NCI-H2107 (cell line): ENCODE measurements at places on chromosomes 7 and 10.

DNA sequence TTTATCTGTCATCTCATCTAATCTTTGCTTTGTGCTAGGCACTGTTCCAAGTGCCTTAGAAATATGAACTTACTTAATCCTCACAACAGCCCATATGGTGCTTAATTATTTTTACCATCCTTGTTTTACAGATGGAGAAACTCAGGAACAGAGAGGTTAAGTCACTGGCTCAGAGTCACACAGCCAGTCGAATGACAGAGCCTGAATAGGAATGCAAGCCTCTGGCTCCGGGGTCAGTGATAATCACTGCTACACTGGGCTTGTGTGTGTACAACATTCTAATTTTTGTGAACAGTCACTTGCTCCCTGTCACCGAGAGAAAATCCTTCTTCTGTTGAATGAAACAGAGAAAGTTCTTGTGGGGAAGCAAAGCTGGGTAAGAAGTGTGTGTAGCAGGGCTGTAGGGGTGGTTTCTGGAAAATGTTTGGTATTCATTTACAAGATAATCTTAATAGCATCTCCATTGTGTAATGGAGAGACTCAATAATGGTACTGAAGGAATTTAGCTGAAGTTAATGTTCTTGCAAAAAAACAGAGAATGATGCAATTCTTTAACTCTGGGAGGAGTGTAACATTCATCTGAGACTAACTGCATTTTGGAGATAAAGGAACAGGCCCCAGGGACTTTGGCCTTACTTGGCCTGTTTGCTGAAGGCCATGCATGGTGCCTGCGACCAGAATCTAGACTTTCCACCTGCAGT lies 290.6 kb downstream of the FRMD4A start:
- no peak for DNase-seq

GRCh38 chr10:71209352-71209715 lies 3.0 kb upstream of the UNC5B start:
- no peak for DNase-seq

DNA sequence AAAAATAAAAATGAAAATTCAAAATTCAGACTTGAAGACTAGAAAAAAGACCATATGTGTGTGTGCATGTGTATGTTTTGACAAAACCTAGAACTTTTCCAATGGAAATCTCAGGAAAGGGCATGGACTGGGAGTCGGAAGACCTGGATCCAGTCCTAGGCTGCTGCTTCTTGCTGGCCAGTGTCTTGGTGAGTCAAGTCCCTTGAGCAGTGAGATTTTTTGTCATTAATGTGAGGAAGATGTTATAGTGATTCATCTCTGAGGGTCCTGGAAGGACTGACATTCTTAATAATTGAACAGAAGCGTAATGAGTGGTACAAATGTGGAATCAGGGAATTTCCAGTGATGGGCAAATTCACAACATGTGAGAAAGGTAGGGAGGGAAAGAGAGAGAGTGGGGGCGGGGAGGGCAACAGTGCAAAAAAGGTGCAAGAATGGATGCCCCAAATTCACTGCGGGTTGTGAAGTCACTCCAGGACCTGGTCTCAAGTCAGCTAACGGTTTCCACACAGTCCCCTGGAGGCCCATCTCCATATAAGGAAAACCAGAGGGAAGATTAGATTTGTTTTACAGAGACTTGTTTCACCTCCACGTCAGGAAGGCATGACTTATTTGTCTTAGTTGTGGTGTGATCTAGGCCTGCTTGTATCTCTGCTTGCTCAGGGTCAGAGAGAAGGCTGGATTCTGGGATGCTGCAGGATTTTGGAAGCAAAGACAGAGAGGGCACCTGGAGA lies 201.7 kb downstream of the BUB3 start:
- DNase-seq, result no peak

GRCh38 chr7:127959770-127960169 lies 71.5 kb downstream of the LRRC4 start:
- no peak for DNase-seq

GRCh38 chr10:77191324-77192049 lies 446.1 kb downstream of the KCNMA1 start:
- no peak for DNase-seq

GRCh38 chr10:93110472-93111146 lies 36.9 kb downstream of the CYP26A1 start:
- no peak for DNase-seq

DNA sequence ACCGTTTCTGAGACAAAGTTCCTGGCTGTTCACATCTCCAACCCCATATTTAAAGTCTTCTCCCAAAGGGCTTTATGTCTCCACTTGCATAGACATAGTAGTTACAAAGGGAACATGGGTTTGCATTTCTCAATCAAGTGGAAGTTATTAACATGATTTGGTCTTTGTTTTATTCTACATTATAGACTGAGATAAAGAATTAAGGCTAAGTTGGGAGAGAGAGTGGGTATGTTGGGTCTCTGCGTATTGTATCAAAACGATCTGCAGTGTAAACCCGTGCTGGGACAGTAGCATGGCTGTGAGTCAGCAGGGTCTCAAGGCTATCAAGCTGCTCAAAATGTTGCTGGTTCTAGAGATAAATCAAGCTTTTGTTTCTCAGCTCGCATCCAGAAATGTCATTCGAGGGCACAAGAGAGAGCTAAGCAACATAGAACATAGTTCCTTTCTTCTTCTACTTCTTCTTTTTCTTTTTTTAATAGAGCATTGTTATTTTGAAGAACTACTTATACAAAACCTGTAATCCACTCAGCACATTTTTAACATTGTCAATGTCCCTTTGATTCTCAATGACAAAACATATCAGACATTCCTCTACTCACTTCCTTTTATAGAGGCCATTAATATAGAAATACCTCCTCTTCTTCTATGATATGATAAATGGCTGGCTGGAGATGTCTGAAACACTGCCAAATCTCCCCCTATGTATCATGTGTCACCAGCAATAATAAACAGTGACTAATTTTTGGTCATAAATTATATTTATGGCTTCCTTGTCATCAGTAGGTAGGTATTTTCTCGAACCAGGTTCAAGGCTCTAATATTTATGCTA lies 34.5 kb upstream of the RHOBTB1 start:
- DNase-seq, result no peak

- no peak for DNase-seq
These were observed 706 bp downstream of the BUB3 start for GRCh38 chr10:123154711-123155505.

DNA sequence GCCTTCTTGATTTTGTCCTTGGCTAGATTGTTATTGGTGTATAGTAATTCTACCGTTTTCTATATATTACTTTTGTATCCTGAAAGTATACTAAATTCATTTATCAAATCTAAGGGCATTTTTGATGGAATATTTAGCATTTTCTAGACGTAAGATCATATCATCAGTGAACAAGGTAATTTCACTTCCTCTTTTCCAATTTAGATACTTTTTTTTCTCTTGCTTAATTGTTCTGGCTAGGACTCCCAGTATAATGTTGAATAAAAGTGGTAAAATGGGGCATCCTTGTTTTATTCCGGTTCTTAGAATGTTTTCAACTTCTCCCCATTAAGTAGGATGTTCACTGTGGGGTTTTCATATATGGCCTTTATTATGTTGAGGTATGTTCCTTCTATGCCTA lies 260.7 kb downstream of the POLR1F start:
- DNase-seq, result no peak

- DNase-seq, result no peak
These were observed 6.9 kb downstream of the SMC3 start for GRCh38 chr10:110574420-110574819.

DNA sequence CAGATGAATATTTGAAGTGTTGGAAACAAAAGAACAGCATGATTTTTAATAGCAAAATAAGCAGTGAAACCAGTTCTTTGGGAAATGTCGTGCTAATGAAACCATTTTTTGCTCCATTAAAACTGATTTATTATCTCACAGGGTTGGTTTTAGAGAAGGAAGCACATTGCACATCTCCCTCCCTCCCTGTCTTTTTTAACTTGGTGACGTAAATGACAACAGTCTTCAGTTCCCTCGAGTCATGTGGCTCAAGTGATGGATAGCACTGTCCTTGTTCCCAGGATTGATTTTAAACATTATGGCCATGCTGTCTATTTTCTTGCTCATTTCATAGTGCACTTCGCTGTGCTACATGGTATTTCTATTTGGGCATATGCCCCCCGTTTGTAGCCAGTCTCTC lies 105.9 kb downstream of the DOCK1 start:
- no peak for DNase-seq

DNA sequence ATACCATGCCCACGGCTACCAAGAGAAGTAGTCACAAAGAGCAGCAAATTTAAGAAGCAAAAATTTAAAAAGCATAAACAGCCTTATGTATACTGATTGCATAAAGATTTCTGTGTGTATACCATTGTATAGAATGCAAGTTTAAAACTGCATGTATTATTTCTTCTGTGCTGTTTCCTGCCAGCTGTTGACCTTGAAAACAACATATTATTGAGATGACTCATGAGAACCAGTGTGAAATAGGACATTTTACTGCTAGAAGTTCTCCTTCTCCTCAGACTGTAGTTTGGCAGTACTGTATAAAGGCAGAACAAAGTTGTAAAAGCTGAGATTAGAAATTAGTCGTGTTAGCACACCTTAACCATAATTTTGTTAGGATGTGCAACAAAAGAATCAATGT lies 42.3 kb upstream of the SGCE start:
- DNase-seq, result no peak

DNA sequence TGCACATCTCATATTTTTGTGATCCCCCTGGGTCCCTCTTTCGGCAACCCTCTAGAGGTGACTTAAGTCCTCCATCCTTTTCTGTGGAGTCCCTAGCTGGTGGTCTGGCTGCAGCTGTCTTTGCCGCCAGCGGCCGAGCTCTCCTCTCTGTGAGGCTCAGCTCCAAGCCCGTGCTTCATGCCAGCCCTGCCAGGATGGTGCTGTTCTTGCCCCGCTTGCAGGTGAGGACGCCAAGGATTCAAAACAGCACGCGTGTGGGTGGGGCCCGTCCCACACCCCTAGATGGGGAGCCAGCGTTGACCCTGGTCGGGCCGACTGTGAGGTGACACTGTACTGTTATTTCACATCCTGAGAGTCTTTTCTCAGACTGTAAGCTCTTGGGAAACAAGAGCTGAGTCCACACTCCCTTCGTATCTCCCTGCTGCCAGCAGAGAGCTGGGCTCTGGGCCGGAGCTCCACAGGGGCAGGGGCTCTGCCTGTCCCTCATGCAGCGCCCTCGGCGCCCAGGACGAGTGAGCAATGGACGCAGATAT lies 36.6 kb upstream of the GJD4 start:
- DNase-seq, result no peak

- DNase-seq, result no peak
These were observed 51.2 kb upstream of the SORCS3 start for GRCh38 chr10:104589871-104590270.

- no peak for DNase-seq
These were observed 16.2 kb upstream of the AGK start for GRCh38 chr7:141534757-141535737.

- no peak for DNase-seq
These were observed 5.7 kb downstream of the PDK4 start for GRCh38 chr7:95590387-95591248.

DNA sequence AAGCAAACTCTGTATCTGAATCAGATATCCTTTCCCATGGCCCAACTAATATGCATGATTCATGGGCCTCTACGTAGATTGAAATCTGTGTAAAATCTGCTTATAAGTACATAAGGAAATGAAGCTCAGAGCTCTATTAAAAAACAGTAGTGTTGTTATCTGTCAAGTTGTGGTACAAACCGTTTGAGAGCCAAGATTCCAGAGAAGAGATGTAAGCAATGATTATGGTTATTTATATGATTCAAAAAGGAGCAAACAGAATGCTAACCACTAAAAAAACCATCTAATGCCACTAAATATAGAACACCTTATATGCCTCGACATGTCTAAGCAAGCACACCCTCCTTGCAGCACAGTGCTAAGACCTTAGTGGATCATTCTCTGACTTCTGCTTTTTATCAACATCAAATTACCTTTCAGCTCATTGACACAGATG lies 26.6 kb downstream of the RPP38 start:
- DNase-seq, result no peak

DNA sequence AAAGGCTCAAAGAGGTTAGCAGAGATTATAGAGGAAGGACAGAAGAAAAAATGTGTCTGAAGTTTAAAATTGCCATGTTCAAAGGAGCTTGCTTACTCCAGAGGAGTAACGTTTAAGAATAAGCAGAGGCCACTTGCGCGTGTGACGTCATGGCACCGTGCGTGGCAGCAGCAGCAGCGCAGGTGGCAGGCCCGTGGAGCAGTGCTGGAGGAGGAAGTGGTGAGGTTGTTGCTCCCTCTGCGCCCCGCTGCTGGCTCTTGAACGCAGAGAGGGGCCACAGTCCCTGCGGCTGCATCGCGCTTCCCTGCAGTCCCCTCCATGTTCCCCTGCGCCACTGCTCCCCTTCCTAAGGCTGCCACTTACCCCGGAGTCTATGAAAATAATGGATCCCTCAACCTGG lies 37.5 kb downstream of the GDI2 start:
- no peak for DNase-seq

- no peak for DNase-seq
These were observed 127.3 kb upstream of the HABP2 start for GRCh38 chr10:113425541-113425951.

- no peak for DNase-seq
These were observed 24.3 kb downstream of the DENND2A start for GRCh38 chr7:140616328-140616727.

GRCh38 chr10:9188022-9188810 lies 1133.7 kb downstream of the GATA3 start:
- DNase-seq, result no peak

- no peak for DNase-seq
These were observed 128.7 kb downstream of the ELAPOR2 start for GRCh38 chr7:86930554-86931307.

- no peak for DNase-seq
These were observed 28.2 kb upstream of the SEPHS1 start for GRCh38 chr10:13376297-13376696.

- no peak for DNase-seq
These were observed 55.2 kb upstream of the KCNMA1 start for GRCh38 chr10:77692782-77693181.

DNA sequence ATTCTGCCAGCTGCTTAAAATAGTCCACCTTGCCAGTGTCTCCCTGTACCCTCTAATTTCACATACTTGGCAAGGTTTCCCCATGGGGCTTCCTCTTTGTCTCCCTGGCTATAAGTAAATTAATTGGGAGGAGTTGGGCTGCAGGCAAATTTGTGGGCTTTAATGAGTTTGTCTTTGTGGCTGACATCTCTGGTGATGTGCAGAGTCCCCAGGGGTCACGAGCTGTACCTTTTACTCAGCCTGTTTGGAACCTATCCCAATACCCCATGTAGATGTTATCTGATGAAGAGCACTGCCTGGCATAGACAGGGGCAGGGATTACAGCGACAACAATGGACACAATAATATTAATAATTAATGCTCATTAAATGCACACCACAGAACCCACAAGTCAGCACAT lies 132.5 kb downstream of the SLIT1 start:
- DNase-seq, result no peak
